ENCODE measurements at places on chromosomes 5 and 9.

- no peak for DNase-seq
These were observed 194.3 kb upstream of the MAP3K1 start for GRCh38 chr5:56620903-56621677.

- DNase-seq: no peak
These were observed 815.5 kb downstream of the TLE1 start for GRCh38 chr9:80873861-80874260.

DNA sequence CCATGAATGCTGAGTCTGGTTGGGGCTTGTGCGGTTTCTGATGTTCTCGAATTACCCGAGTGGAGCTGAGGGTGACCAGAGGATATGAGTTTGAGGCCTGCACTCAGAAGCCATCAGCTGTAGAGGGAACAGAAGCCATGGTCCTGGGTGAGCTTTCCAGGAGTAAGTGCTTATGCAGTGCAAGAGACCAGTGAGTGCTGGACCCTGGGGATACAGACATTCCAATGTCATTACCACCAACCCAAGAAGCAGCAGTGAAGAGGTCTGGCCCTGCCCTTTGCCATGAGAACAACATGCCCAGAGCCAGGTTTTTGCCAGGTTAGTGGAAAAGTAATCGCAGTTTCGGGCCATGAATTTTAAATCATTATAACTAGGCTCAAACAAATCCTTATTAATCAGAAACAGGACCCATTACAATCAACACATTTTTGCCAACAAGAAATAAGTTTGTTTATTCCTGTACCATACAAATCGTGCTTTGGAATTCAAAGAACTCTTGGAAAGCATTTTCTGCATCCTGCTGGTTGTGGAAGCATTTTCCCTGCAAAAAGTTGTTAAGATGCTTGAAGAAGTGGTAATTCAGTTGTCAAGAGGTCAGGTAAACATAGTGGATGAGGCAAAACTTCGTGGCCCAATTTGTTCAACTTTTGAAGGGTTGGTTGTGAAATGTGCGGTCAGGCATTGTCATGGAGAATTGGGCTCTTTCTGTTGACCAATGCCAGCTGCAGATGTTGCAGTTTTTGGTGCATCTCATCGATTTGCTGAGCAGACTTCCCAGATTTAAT is 154.6 kb downstream of the SYK start:
- DNase-seq: no peak

GRCh38 chr9:92506184-92506857 is 24.0 kb upstream of the ASPN start:
- DNase-seq: no peak

DNA sequence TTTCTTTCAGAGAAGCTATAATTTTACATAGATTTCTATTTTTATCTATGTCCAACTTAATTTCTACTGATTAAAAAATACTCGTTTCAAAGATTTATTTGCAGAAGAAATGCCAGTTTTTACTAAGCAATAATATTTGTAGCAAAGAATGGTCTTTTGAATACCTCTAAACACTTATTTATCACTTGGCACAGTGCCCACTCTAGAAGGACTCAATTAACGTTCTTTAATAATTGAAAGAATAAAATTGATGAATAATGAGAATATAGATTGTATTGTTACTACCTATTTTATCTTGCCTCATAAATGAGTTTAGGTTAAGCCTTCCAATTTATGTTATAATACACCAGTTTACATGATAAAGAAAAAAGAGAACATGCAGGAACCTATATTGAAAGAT is 889.7 kb upstream of the CDH9 start:
- no peak for DNase-seq

DNA sequence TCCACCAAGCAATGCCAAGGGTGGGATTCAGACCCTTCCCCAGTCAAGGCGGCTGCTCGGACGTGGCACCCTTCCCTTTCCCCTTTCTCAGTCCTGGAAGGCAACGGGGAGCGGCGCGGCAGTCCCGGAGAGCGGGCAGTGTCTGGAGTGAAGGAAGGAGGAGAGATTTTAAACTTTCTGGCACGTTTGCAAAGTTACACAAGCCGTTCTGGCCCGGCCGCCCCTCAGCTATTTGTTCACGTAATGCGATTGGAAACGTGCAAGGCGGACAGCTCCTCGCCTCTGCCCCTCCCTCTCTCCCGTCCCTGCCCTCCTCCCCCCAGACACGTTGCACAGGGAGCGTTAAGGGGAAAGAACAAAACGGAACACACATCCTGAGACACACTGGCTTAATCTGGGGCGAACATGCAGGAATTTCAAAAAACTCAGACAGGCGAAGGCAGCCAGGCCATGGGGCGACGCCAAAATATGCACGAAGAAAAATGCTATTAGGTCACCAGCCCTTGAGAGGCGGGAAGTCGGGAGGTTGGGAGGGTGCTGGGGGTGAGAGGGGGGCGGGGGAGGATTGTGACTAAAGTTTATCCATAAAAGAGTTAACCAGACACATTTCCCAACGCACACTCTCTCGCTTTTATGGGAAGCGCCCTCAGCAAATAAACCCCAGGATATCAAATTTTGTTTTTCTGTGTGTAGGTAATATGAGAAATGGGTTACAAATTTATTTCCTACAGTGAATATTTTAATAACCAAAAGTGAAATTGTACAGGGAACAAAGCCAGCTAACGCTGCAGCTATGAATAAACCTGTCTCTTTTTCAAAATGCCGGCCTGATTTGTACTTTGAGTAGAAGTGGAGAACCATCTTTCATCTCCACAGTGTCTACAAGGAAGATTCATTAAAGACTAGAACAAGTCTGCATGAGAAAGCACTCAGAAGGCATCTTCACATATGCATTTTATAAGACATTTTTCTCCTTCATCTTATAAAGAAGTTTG is at the start of gene LOX:
Gene LOX (minus strand): TSS at position 144 of the 995 bp plus-strand sequence. CDS start 274 bp downstream, outside the sequence.
- no peak for DNase-seq

DNA sequence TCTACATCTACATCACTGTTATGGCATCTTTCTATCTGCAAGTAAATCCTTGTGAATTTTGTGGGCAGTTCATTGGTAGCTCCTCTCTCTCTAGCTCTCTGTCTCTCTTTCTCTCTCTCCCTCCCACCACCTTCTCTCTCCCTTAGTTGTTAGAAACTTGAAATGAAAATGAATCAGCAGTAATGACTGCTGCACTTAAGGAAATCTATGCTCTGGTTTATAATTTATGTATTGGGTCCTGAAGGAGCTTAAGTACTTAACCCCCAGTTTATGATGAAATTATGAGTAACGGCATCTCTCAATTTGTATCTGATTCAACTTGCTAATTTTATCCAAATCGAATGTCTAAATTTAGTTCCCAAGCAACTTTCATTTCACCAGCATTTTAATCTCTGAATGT is 52.0 kb upstream of the PTGER4 start:
- DNase-seq: no peak

DNA sequence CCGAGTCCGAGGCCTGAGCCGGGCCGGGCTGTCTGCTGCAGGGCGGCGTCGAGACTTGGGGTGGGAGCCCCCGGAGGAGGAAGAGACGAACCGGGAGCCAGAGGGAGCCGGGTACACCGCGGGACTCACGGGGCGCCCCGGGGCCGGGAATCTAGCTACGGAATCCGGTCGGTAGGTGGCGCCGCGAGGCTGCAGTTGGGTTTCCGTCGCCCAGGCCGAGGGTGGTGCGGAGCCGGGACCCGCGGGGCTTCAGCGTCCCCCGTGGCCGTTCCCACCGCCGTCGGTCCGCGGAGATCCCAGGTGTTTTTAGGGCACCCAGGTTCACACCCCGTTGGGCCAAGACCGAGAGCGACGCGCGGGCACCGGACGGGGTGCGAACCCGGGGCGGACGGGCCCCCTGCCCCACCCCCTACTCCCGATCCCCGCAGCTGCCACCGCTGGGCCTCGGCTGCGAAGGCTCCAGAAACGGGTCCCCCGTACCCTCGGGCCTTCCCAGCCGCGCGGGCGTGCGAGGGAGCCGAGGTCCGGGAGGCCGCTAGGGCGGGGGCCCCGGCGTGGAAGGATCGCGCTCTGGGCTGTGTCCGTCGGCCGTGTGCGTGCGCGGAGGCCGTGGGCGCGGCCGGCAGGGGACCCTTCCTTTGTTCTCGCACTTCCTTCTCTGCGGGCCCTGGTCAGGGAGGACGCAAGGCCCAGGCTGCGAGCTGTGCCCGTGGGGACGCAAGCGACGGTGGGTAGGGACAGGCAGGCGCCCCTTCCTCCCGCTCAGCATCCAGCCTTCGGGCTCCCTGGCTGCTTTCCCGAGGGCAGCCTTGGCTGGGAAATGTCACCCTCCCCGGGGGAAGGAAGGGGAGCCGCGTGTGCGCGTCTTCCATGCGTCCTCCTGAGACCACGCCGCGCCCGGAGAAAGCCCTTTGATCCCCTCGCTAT is 146.6 kb downstream of the GAPVD1 start:
- peak; percentile 49 for DNase-seq

DNA sequence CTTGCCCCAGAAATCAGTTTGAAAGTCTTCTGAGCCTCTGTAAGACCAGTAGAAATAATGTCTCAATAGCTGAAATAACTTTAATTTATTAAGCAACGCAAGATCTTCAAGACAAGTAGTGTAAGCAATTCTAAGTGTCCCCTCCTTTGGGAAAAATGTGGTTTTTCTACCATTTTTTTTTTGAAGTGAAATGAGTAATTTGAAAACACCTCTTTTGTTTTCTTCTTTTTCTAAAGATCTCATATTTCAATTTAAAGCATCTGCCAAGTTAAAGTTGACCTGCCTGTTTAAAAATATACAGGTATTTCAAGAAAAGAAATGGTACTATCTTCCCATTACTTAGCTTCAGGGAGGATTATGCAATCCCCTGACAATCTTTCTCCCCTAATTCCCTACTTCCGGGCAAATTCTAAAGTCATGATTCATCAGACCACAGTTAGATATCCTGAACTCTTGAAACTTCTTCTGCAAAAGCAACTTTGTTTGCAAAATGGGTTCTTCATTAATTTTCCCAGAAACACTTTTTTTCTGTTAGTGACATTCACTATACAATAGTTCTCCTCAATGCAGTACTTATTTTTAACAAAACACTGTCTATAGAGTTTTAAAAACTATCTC is 7.8 kb upstream of the ANXA1 start:
- no peak for DNase-seq

DNA sequence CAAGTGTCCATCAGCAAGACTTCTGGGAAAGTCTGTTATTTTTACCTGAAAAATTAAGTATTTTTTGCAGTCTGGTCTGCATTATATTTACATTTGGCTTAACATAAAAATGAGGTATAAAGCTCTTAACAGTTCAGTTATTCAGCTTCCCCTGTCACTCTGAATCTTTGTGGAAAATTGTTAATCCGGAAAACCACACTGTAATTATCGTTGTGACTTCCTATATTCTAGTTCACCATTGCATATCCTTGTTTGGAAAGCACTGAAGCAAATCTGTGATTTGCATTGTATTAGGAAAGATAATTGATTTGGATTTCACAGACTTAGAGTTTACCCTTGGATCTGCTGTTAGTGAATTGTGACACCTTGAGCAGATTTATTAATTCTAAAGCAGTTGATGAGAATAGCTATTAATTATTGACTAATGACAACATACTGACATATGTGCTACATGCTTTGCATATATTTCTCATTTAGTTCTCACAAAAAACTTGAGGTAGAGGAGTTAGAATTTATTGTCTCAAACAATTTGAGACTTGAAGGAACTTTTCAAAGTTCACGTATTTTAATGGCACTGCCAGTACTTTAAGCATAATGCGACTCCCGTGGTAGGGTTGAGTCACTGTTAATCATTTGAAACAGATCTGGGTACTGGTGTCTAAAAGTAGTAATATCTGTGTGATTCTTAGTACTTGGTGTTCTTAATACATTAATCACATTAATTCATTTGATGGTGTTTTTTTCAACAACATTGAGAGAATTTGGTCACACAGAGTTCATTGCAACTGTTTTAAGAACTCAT is 71.8 kb upstream of the LRRC70 start:
- DNase-seq: no peak

- DNase-seq: no peak
These were observed 228.5 kb downstream of the ESM1 start for GRCh38 chr5:54756796-54757402.

GRCh38 chr5:124053340-124053739 is 541.4 kb downstream of the CSNK1G3 start:
- DNase-seq: no peak

DNA sequence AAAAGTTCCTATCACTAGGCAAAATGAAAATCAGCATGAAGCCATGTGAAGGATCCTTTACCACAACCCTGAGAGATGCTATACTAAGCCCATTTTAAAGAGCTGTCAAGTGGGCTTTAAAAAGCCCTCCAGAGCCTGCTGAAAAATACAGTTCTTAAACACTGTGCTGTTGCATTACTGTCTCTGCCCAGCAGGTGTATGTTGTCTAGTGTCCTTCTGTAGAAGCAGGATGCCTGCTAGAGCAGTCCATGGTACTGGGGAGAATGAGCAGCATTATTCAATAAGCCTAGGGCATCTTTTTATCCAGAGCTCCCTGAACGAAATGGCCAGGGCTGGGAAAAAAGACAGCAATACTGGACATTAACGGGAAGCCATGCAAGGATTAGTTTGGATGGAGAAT is 126.2 kb upstream of the PLCXD3 start:
- DNase-seq: no peak

DNA sequence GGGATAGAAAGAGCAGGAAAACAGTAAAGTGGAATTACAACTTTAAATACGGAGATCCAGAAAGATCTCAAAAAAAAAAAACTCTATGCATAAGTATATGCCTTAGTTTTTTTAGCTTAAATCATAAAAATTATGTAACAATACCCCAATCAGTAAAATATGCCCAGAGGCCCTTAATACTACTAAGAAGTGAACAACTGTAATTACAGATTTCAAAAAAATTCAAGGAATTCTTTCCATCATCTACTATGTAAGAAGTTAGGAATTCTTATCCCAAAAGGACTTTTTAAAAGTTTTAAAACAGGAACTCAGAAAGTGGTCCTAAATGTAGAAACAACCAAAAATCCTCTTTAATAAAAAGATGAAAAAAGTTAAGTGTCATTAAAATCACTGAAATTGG is 111.3 kb downstream of the SSBP2 start:
- no peak for DNase-seq

DNA sequence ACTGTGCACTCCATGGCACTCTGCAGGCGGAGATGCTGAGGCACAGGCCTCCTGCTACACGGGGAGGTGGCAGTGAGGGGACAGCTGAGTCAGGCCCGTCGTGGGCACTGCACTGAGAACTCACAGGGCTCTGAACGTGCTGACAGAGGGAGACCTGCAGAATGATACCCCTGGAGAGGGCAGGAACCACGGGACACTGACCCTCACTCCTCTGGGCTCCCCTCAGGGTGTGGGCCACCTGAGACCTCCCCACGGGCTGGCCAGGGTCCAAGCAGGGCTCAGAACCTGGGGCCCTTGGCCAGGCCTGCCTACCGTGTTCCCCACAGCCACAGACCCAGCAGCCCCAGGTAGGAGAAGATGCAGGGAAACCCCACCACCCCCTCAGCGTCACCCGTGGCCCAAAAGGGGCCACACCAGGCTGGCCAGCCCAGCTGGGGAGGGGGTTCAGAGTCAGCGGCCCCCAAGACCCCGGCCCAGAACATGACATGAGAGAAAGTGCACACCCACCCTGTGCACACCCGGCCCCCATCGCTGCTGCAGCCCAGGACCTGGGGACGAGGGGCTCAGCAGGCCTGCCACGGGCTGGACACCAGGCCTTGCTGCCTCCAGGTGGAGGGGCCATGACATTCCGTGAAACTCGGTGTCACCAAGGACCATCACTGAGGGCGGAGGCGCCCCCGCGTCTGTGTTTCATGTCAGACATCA is 30.9 kb downstream of the GLT6D1 start:
- no peak for DNase-seq

GRCh38 chr5:151692312-151692711 is 5.6 kb upstream of the SPARC start:
- no peak for DNase-seq

Measured in stimulated activated CD4-positive, alpha-beta T cell treated with anti-CD3 and anti-CD28 coated beads, Interleukin-12 subunit alpha, Interleukin-12 subunit beta, amount 100 ng/mL, for 48 hours (primary cell).